ENCODE measurements at places on chromosomes 6 and 20.

DNA sequence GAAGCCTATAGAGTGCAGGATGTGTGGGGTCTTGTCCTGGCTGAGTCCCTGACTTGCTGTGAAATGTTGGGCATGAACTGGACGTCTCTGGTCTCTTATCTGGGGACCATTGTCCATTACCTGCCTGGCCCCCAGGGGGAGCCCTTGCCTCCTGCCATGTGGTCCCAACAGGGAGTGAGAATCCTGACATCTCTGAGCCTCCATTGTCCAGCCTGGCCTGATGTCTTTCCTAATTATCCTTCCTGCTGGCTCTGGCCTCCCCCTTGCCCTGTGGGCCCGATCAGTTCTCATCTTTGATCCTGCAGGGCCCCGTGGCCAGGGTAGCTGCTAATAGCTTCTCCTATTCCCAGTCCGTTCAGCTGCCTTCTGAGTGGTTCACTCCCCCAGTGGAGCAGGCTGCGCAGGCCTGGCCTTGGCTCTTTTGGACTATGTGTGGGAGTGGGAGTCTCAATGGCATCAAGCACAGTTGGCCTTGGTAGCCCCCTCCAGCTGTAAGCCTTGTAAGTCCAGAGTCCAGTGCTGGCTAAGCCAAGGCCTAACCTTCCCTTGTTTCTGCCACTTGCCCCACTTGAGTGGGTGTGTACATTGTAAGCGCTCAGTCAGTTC lies 77.9 kb upstream of the RALY start:
- DNase-seq = no peak

DNA sequence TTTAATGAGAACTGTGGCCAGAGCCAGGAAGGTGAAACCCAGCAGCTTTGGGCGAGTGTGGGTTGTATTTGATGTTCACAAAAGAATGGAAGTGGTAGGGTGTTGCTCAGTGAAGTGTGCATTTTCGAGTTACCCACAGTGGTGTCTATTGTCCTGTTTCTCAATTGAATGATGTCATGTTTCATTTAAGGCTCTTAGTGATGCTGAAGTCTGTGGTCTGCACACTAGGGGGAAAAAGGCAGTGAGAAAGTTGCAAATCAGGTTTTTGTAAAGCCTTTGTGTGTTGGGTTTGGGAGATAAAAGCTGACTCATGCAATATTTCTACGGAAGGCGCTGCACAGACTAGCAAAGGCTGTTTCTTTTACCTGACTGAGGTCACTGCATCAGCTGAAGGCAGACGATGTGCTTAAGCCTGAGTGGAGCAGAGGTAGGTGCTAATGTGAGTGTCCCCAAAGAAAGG lies 121.1 kb downstream of the PLEKHG1 start:
- DNase-seq = peak; percentile 94

GRCh38 chr6:161401587-161402309 lies 127.9 kb upstream of the AGPAT4 start:
- DNase-seq = no peak

GRCh38 chr20:24752612-24753011 lies 196.5 kb upstream of the CST7 start:
- no peak for DNase-seq

- DNase-seq = peak; percentile 80
These were observed 241.8 kb downstream of the BCKDHB start for GRCh38 chr6:80348263-80348662.

GRCh38 chr6:142854589-142855488 lies 90.1 kb downstream of the HIVEP2 start:
- DNase-seq = no peak

- DNase-seq = peak; percentile 74
These were observed 13.9 kb downstream of the RAMACL start for GRCh38 chr6:166572370-166573261.

- no peak for DNase-seq
These were observed 58.2 kb downstream of the DNAH8 start for GRCh38 chr6:38773338-38773737.

DNA sequence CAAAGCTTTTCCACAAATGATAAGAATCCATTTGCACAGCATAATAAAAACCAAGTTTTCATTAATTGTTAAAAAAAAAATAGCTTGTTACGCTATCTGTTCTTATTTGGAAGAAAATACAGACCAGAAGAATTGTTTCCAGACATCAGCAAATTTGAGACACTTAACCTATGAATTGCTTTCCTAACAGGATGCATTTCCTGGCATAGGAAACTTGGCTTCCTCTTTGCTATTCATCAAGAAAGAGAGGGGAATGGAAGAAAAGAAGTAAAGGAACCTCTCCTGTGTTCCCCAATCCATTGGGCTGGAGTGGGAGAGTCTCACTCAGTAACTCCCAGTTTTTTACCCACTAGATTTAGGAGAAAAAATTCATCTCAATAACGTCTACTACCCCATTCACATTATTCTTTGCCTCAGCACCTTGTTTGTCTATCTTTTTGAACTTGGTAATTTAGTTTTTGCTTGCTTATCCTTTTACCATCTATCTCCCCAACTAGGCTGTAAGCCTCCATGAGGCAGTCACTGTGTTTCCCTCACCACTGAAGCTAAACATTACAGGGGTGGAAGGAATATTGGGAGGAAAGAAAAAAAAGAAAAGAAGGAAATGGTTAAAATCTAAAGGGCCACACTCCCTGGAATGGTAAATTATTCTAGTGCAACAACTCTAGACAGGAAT lies 150.3 kb downstream of the COL21A1 start:
- DNase-seq = peak; percentile 22

DNA sequence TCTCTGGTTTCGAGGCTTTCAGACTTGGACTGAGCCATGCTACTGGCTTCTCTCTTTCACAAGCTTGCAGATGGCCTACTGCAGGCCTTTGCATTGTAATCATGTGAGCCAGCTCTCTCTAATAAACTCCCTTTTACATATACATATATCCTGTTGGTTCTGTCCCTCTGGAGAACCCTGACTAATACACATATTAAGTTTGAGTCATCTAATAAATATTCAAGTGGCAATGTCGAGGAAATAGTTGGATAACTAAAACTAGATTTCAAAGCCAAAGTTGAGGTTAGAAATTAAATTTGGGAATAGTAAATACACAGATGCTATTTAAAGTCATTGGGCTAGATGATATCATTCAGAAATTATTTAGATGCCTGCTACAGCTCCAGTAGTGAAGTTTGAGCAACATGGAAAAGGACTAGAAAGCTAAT lies 1343.4 kb downstream of the GRIK2 start:
- DNase-seq = peak; percentile 71

- peak; percentile 66 for DNase-seq
These were observed 51.5 kb downstream of the STK4 start for GRCh38 chr20:45017857-45018256.

DNA sequence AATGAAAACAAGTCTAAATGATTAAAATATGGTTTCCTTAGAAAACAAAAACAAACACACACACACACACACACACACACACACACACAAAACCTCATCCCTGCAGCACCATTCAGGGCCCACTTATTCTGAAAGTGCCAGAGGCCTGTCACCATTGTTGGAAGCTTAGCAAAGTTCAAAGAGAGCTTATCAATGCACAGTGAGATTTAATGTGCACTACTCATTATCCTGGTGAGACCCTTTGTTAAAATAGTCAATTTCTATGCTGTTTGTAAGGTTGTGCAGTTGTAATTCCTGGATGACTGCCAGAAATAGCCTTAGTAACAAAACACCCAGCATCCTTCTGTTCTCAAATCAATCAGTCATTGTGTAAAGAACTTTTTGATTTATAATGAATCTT lies 482.9 kb downstream of the GRIK2 start:
- DNase-seq = no peak

GRCh38 chr6:112150363-112150762 lies 63.0 kb downstream of the FAM229B start:
- DNase-seq = no peak

DNA sequence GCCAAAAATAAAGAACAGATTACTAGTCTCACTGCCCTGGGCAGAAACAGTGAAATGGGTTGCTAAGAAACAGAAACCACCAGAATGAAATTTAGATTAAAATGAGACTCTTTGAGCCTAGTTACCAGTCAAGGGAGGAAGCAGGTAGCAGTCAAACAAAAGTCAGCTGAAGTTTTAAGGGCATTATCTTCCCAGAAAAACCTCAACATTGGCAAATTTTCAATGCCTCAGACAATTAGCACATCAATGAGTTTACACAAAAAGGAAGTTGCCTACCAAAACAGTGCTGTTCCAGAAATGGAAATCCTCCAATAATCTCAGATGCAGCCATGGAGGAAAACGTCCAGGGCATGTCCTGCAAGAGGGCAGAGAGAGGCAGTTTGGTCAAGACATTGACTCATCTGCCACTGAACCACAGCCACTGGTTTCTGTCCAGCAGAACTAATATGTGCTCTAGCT lies 399.7 kb upstream of the ADGRB3 start:
- peak; percentile 51 for DNase-seq

DNA sequence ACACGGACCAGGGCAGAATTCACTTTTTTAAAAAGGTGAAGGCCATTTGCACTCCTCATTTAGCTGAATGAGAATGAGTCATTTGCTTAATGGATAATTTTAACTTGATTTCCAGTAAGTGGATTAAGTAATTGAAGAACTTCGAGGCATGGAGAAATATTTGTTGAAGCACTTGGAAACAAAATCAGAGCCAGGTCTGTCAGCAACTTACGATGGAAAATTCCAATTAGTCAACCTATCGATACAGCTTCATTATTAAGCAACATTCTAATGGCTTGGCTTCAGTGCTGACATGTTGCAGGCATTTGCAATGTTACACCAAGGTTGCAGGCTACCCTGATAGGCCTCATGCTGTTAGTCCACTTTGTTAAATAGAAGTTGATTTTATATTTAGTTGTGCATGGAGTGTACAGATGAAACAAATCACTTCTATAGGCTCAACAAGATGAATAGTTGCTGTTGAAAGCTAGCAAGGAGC lies 423.5 kb upstream of the SLC35B3 start:
- no peak for DNase-seq

- DNase-seq = no peak
These were observed 37.5 kb upstream of the NUP153 start for GRCh38 chr6:17744019-17744756.

- DNase-seq = no peak
These were observed 102.0 kb downstream of the PSMB1 start for GRCh38 chr6:170450916-170451761.

GRCh38 chr6:120894077-120894476 lies 440.2 kb downstream of the TBC1D32 start:
- no peak for DNase-seq

DNA sequence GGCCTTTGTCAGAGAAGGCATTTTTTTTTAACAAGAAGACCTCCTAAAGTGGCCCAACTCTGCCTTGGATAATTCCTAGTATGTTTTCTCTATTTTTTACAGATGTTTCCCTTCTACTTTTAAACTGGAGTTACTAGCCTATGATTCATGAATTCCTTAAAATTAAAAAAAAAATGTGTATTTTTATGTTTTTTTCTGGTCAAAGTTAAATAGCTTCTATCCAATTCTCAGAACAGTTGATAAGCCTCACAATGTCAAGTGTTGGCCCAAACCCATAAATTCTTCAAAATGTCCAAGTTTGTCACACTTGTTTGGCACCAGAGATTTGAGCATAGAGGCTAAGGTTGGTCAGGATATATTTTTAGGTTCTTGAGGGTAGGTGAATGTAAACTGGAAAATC lies 64.0 kb downstream of the JAG1 start:
- DNase-seq = peak; percentile 29

DNA sequence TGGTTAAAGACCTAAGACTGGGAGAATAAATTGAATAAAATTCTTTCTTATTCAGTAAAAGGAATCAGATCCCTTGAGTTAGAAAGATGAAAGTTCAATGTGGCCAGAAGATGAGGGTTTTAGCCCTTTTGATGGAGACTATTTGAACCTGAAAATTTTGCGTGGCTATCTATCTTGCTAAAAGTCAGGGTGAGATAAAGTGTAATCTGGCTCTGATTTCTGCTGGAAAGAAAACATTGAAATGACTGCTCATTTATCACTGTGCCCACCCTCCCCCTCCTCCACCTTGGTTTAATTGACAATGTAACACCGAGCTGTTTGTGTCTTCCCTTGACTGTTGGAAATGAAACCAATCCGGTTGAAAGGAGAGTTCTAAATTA lies 32.9 kb upstream of the TCF21 start:
- DNase-seq = no peak

- DNase-seq = peak; percentile 78
These were observed 282.5 kb downstream of the ESR1 start for GRCh38 chr6:152089992-152090391.

GRCh38 chr6:142867988-142868812 lies 76.8 kb downstream of the HIVEP2 start:
- peak; percentile 95 for DNase-seq

GRCh38 chr6:51021171-51021570 lies 202.5 kb downstream of the TFAP2B start:
- DNase-seq = no peak

DNA sequence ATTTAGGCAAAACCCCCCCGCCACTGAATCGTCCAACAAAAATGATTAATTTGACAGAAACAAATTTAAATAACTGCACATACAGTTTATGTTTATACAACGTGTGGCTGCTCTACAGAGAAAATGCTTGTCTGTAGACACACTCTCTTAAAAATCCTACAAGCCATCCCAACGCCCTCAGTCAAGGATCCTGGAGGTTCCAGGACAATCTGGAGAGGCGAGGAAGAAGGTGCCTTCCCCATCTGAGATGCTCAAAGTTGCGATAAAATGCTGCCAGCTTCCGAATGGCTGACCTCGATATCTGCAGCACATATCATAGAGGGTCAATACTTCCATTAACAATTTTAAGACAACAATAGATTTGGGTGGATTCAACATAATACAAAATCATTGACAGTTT lies 25.3 kb downstream of the ZNF217 start:
- DNase-seq = no peak

- no peak for DNase-seq
These were observed 15.5 kb downstream of the ITPR3 start for GRCh38 chr6:33636655-33637054.

GRCh38 chr6:24080711-24081110 lies 45.3 kb upstream of the NRSN1 start:
- DNase-seq = no peak

DNA sequence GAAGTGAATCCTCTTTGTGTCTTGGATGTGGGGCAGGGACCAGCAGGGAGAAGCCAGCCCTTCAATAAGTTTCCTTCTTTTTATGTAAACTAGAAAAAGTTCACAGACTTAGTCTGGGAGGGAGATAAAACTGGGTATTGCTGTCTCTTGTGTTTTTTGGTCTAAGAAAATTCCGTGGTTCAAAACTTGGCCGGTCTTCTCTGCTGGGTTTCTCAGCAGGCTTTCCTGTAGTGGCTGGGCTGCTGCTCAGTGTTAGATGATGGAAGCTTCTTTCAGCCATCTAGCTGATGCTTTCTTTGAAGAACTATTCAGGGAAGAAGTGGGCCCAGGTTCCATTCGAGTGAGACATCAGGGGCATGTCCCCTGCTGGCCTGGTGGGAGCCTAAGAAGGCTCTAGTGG lies 70.7 kb upstream of the SCP2D1 start:
- DNase-seq = no peak

DNA sequence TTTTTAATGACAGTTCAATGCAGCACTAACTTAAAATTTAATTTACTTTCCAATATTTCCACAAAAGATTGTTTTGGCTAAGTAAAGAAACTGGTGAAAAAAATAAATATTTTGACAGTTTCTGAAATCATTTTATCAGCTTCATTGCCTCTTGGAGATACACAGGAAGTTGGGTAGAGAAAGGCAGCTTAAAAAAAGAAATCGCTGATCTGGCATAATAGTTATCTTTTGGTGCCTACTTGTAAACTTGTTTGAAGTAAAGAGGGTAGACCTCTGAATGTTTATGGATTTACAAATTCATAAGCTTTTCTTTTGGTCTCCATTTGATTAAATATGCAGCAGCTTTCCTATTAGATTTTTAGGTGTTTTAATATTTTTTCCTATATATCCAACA lies 103.4 kb downstream of the RTN4IP1 start:
- no peak for DNase-seq

Data from astrocyte (in vitro differentiated cells and primary cell).